Left ventricle myocardium inferior (tissue), 1 donor: ENCODE measurements at places on chromosomes 7 and 10. TPM values are rescaled to one million over a fixed set of nuclear protein-coding genes. Genes with fewer than 3 reads are reported as not detected.

GRCh38 chr7:149838992-149839408 lies 825 bp downstream of the ZNF862 start:
- no peak for DNase-seq
- H3K27me3 ChIP-seq, result no peaks in the 10 kb centered on the region

DNA sequence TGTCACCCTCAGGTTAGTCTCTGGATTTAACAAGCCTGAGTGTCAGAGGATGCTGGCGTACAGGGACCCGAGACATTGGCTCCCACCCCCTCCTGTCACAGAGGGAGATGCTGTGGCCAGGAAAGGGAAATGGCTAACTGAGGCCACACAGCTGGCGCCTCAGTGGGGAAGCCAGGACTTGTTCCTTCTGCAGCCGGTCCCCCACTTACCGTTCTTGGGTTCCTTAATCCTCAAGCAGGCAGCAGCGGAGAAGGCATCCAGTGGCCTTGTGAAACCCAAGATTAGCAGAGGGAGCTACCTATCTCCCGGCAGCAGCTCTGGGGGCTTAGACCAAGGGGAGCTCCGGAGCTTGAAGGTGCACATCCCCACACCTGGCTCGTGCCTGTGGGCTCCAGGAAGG lies 65.4 kb downstream of the NEURL1 start:
- peaks cover 48% of the 10 kb centered on the region for H3K27me3 ChIP-seq
- no peak for DNase-seq
- no peaks in the 10 kb centered on the region for H3K36me3 ChIP-seq

DNA sequence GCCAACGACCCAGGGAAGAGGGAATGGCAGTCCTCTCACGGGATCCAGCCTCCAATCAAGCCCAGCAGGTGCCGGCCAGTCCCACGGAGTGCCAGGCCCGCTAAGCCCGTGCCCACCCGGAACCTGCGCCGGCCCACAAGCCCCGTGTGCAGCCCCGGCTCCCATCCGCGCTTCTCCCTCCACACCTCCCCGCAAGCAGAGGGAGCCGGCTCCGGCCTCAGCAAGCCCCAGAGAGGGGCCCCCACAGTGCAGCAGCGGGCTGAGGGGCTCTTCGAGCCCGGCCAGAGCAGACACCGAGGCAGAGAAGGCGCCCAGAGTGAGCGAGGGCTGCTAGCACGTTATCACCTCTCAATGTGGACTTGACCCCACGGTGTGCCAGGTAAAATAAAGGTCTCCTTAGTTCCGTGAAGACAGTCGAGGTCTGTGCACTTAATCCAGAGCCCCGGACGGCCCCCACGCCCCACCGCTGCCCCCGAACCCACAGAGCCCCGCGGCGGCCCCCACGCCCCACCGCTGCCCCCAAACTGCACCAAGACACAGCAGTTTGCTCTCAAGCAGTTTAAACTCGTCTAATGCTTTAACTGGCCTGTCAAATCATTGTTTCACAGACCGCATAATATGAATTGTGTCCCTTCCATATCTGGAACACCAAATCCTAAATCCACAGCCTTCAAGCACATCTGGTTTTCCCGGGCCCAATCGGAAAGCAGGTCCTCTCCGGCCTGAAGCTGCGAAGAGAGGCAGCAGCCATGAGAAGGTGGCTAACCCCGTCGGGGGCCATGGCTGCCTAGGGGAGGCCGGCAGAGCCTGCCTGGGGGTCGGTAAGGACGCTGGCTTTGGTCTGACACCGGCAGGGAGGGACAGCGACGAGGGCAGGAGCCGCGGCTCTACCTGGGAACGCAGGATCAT lies 307.8 kb downstream of the PTPRN2 start:
- no peaks in the 10 kb centered on the region for H3K4me1 ChIP-seq
- no peaks in the 10 kb centered on the region for H3K36me3 ChIP-seq
- no peak overlapping the region for H3K4me3 ChIP-seq
- no peak for DNase-seq

DNA sequence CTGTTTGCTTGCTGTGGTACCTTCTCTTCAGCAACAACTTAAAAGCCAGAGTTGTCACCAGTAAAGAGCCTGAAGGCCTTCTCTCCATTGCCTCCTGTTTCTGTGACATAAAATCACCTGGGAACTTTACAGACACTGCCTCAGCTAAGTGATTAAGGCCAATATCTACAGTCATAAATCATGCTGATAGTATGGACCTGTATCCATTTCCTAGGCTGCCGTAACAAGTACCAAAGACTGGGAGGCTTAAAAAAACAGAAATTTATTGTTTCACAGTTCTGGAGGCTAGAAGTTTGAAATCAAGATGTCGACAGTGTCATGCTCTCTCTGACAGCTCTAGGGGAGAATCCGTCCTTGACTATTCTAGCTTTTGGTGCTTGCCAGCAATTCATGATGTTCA lies 108.4 kb upstream of the UNC5B start:
- no peak for DNase-seq
- H3K4me3 ChIP-seq, result no peak overlapping the region
- H3K4me1 ChIP-seq, result no peaks in the 10 kb centered on the region
- no peaks in the 10 kb centered on the region for H3K27me3 ChIP-seq
- H3K36me3 ChIP-seq, result no peaks in the 10 kb centered on the region

GRCh38 chr7:105830405-105831301 lies 45.7 kb downstream of the ATXN7L1 start:
- no peak for DNase-seq
- H3K36me3 ChIP-seq, result no peaks in the 10 kb centered on the region
- H3K4me1 ChIP-seq, result peaks cover 11% of the 10 kb centered on the region
- H3K27ac ChIP-seq, result no peak overlapping the region
- H3K27me3 ChIP-seq, result no peaks in the 10 kb centered on the region

DNA sequence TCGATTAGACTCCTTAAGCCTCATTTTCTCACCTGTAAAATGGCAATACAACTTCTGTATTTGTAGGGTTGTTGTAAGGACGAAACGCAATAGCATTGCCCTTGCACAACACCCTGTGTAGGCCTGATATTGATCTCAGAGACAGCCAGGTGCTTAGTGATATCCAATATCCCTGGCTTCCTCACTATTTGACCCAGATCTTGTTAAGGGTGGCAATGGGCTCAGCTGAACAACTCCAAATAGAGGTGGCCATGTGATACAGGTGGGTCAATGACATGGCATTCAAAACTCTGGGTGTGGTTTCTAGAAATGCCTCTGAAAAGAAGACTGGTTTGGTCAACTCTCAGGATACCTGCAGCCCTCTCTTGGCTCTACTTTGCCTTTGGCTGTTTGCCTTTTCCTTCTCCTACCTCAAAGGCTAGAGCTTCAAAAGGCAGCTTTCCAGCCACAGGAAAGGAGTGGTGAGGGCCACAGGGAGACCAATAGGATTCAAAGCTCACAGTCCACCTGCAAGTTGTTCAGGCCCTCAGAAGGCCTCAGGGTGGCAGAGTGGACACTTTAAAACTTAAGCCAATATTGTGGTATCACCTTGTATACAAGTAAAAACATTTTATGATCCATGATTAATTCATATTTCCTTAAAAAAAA lies 14.9 kb upstream of the GATAD1 start:
- no peak overlapping the region for H3K27ac ChIP-seq

DNA sequence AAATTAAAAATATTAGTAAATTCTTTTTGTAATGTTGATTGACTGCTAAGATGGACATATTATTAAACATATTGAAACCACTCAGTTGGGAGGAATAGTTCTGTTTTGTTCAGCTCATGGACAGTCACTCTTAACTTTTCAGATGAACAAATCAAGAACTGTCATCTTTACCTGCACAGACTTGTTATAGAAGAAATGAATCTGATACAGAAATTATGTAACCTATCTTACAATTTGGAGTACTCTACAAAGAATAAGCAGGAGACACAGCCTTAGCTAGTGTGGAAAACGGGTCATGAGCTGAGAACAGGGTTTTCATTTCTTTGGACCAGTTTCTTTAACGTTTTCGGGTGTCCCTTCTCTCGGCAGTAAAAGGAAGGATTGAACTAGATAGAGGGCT lies 1.2 kb upstream of the ANLN start:
- no peak overlapping the region for H3K4me3 ChIP-seq
- H3K27me3 ChIP-seq, result no peaks in the 10 kb centered on the region
- peak overlapping the region; percentile 78 for H3K27ac ChIP-seq
- DNase-seq, result no peak
- no peaks in the 10 kb centered on the region for H3K36me3 ChIP-seq

DNA sequence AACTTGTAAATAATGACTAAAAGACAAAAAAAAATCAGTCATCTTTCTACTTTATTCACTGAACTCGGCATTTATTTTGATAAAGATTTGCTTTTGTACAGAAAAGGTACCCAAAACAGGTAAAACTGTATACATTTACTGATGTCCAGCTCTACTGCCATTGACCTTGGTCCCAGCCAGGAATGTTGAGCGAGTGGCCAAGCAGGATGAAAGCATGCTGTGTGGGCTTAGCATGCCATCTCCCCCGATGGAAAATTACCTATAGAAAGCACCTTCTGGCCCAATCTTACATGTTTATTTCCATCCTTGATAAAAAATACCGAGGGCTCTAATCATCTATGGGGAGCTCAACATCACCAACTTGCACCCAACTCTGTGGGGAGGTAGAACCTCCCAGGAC lies 6.8 kb downstream of the PARD3 start:
- no peak overlapping the region for H3K4me3 ChIP-seq
- DNase-seq, result no peak
- H3K36me3 ChIP-seq, result no peaks in the 10 kb centered on the region
- H3K27me3 ChIP-seq, result no peaks in the 10 kb centered on the region

DNA sequence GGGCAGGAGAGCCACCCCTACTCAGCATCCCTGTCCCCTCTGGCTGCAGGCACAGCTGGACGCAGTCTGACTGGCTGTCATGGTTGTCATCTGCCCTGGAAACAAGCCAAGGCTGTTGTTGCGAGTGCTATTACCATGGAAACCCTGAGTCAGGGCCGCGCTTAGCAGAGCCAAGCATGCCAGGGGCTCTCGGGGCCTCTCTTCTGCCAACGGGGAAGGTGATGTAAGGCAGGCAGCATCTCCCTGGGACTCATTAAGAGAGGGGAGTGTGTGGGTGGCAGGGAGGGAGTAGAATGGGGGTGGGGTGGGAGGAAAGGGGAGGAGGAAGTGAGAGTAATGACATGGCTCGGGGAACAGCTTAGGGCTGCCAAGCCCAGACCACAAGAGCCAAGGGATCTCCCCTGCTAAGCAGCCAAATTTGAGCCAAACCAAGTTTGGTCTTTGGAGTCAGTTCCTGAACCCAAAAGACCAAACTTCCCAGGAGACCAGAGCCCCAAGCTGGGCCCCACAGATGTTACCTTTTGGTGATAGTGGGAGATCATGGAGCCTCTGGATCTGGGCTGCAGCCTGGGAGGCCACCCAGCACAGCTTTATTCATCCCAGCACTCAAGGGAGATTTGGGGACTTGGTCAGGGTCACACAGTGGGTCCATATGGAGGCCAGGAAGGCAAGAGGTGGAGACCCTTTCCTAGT lies 67.6 kb downstream of the TMEM130 start:
- H3K4me3 ChIP-seq, result no peak overlapping the region
- no peak overlapping the region for H3K27ac ChIP-seq
- peak; percentile 19 for DNase-seq
- no peaks in the 10 kb centered on the region for H3K36me3 ChIP-seq
- H3K27me3 ChIP-seq, result no peaks in the 10 kb centered on the region

GRCh38 chr7:152158801-152159587 lies 133.5 kb downstream of the GALNT11 start:
- no peak overlapping the region for H3K4me3 ChIP-seq
- no peak overlapping the region for H3K27ac ChIP-seq
- peaks cover 96% of the 10 kb centered on the region for H3K36me3 ChIP-seq

- H3K36me3 ChIP-seq, result no peaks in the 10 kb centered on the region
- no peak overlapping the region for H3K27ac ChIP-seq
- H3K4me3 ChIP-seq, result no peak overlapping the region
- H3K27me3 ChIP-seq, result peaks cover 91% of the 10 kb centered on the region
These were observed 4.1 kb upstream of the BMPER start for GRCh38 chr7:33901199-33901598.

- no peak overlapping the region for H3K4me3 ChIP-seq
- peaks cover 11% of the 10 kb centered on the region for H3K4me1 ChIP-seq
- no peak for DNase-seq
- H3K27ac ChIP-seq, result no peak overlapping the region
These were observed 168.4 kb upstream of the IMMP2L start for GRCh38 chr7:111730476-111731300.

- DNase-seq, result no peak
- no peak overlapping the region for H3K4me3 ChIP-seq
- no peak overlapping the region for H3K27ac ChIP-seq
These were observed 202.3 kb upstream of the LRRN3 start for GRCh38 chr7:110888641-110889040.

GRCh38 chr7:101691822-101692384 lies 62.8 kb upstream of the MYL10 start:
- peaks cover 20% of the 10 kb centered on the region for H3K4me1 ChIP-seq
- no peaks in the 10 kb centered on the region for H3K36me3 ChIP-seq
- no peak overlapping the region for H3K4me3 ChIP-seq
- peaks cover 12% of the 10 kb centered on the region for H3K27me3 ChIP-seq
- no peak for DNase-seq
- H3K27ac ChIP-seq, result no peak overlapping the region

- H3K4me1 ChIP-seq, result peaks cover 64% of the 10 kb centered on the region
- H3K4me3 ChIP-seq, result peak overlapping the region; percentile 12
- DNase-seq, result no peak
- peaks cover 15% of the 10 kb centered on the region for H3K36me3 ChIP-seq
- H3K27ac ChIP-seq, result peak overlapping the region; percentile 60
These were observed 13.2 kb downstream of the EPHA1 start for GRCh38 chr7:143395187-143396149.

- DNase-seq, result no peak
- H3K36me3 ChIP-seq, result no peaks in the 10 kb centered on the region
- no peaks in the 10 kb centered on the region for H3K4me1 ChIP-seq
- H3K27me3 ChIP-seq, result no peaks in the 10 kb centered on the region
These were observed 471.4 kb downstream of the PTPRN2 start for GRCh38 chr7:158116235-158116634.

- no peak overlapping the region for H3K4me3 ChIP-seq
- no peaks in the 10 kb centered on the region for H3K36me3 ChIP-seq
- H3K27me3 ChIP-seq, result no peaks in the 10 kb centered on the region
- H3K4me1 ChIP-seq, result no peaks in the 10 kb centered on the region
These were observed 52.1 kb upstream of the ZNF438 start for GRCh38 chr10:31083765-31084184.

- no peaks in the 10 kb centered on the region for H3K27me3 ChIP-seq
- H3K4me1 ChIP-seq, result no peaks in the 10 kb centered on the region
- no peak for DNase-seq
- H3K27ac ChIP-seq, result no peak overlapping the region
- no peaks in the 10 kb centered on the region for H3K36me3 ChIP-seq
- H3K4me3 ChIP-seq, result no peak overlapping the region
These were observed 107.3 kb upstream of the SGCE start for GRCh38 chr7:94763268-94763667.

The ATOH7 gene
- total RNA-seq, result not detected

The TFR2 gene
- 0.25 TPM for total RNA-seq

The TMEM229A gene
- not detected for total RNA-seq

The EGFR gene
- total RNA-seq, result 6.1 TPM

The PCLO gene
- total RNA-seq, result 4.2 TPM

The HMX2 gene
- total RNA-seq, result not detected

The EVX1 gene
- not detected for total RNA-seq

The VKORC1L1 gene
- total RNA-seq, result 19.2 TPM

The SYT15 gene
- 1.9 TPM for total RNA-seq

The SLC26A5 gene
- total RNA-seq, result not detected

The MNX1 gene
- total RNA-seq, result not detected

The ATG9B gene
- not detected for total RNA-seq

The FBXL13 gene
- total RNA-seq, result 0.36 TPM

The FAM25C gene
- not detected for total RNA-seq
